ENCODE measurements at places on chromosomes 13 and 19.

DNA sequence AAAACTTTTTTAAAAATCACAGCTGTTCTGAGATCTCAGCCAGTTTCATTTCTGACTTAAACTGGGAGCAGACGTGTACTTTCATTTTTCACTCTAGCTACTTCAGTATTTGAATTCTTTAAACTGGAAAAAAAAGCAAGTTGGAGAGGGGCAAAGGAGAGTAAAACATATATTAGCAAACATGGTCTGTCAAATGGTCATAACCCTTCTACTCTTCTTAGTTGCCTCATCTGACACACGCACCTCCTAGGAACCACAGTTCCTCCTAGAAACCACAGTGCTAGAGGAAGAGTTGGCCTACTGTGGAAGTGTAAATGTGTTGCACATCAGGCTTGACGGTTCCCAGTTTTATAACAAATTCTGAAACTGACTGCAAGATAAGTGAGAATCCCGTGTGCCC lies 47.2 kb downstream of the TM9SF2 start:
- no peak for DNase-seq

GRCh38 chr13:36157480-36157879 lies 26.3 kb upstream of the DCLK1 start:
- DNase-seq: no peak

- no peak for DNase-seq
These were observed 271.8 kb upstream of the HTR2A start for GRCh38 chr13:47168618-47169017.

GRCh38 chr13:113098162-113098732 lies 7.3 kb upstream of the F7 start:
- DNase-seq: no peak

DNA sequence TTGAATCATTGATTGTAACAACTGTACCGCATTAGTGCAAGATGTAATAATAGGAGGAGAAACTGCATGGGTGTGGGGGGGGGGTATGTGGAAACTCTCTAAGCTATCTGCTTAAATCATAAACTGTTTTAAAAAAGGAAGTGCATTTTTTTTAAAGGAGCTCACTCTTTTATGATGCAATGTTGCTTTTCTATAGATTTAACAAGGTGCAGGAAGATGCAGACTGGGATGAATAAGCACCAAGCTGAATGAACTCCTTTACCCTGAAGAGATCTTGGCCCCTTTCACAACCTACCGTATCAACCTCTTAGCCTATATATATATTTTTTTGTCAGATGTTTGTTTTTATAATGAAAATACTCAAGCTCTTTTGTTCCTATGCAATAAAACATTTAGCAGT lies 95.9 kb downstream of the AKAP11 start:
- DNase-seq: no peak

- DNase-seq: no peak
These were observed 439.1 kb upstream of the ZNF507 start for GRCh38 chr19:31906111-31906871.

DNA sequence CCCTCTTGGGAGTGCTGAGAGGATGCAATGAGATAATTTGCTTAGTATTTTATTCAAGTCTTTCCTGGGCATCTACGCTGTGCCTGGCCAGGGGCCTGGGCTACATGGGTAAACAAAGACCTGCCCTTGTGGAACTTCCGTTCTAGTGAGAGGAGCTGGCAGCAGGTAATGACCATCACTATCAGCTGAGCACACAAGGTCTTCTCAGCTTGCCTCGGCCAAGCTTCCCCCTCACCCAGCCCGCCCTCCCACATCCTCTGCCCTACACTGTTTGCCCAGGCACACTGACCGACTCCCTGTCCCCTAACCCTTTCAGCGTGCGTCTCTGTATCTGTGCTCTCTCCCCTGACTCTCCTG lies 8.6 kb upstream of the FKRP start:
- DNase-seq: no peak

- DNase-seq: no peak
These were observed 1.2 kb downstream of the ZNF233 start for GRCh38 chr19:44260695-44261446.

Measured in stimulated activated CD4-positive, alpha-beta T cell treated with anti-CD3 and anti-CD28 coated beads, Interleukin-1b, Interleukin-23, amount 100 ng/mL, for 24 hours (primary cell).